Fibroblast of lung (primary cell): ENCODE measurements at places on chromosomes 1 and 21. TPM values are rescaled to one million over a fixed set of nuclear protein-coding genes. Genes with fewer than 3 reads are reported as not detected.

KRTAP13-2 gene
- not detected in 2 replicates for total RNA-seq

DNA sequence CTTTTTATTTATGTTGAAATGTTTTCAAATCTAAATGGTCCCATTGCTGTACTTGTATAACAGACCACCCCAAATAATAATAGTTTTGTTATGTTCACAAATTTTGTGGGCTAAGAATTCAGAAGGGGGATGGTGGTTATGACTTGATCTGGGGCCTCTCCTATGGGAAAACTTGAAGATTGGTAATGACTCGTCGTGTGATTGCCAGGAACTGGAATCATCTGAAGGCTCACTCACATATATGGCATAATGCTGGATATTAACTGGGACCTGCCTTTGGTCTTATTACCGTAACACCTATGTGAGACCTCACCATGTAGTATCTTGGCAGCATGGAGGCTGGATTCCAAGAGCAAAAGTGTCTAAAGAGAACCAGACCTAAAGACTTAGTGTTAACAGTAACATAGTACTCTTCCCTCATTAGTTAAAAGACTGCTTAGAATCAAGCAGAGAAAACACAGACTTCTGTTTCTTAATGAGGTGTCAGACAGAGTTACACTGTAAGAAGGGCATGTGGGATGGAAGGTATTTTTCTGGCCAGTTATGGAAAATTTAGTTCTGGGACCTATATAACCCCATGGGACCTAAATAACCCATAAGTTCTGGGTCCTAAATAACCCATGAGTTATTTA, 11.9 kb downstream of the LYPLAL1 start:
- H3K4me3 ChIP-seq, result no peak overlapping the region
- H3K27ac ChIP-seq, result no peak overlapping the region
- H3K4me1 ChIP-seq, result peaks cover 9% of the 10 kb centered on the region
- DNase-seq, result no peak
- H3K27me3 ChIP-seq, result no peaks in the 10 kb centered on the region

GRCh38 chr1:30680429-30680828, 43.0 kb downstream of the MATN1 start:
- H3K27me3 ChIP-seq, result peaks cover 13% of the 10 kb centered on the region
- H3K4me1 ChIP-seq, result no peaks in the 10 kb centered on the region
- no peak for DNase-seq
- H3K4me3 ChIP-seq, result no peak overlapping the region
- no peaks in the 10 kb centered on the region for H3K36me3 ChIP-seq
- no peak overlapping the region for H3K27ac ChIP-seq

GRCh38 chr1:204196068-204196795, at the start of gene KISS1:
Gene KISS1, minus strand, starts transcription at chr1:204196491. Its CDS starts 3,615 bp downstream, at chr1:204192876.
- H3K27me3 ChIP-seq, result peaks cover 9% of the 10 kb centered on the region
- H3K4me1 ChIP-seq, result peaks cover 3% of the 10 kb centered on the region
- no peak within 1 kb of the TSS for H3K27ac ChIP-seq
- H3K4me3 ChIP-seq, result no peak within 1 kb of the TSS
- H3K36me3 ChIP-seq, result no peaks in the 10 kb centered on the region
- no peak for DNase-seq

GRCh38 chr1:24109166-24109483, 2.8 kb downstream of the MYOM3 start:
- H3K36me3 ChIP-seq, result no peaks in the 10 kb centered on the region
- H3K27me3 ChIP-seq, result peaks cover 6% of the 10 kb centered on the region
- H3K4me1 ChIP-seq, result no peaks in the 10 kb centered on the region

DNA sequence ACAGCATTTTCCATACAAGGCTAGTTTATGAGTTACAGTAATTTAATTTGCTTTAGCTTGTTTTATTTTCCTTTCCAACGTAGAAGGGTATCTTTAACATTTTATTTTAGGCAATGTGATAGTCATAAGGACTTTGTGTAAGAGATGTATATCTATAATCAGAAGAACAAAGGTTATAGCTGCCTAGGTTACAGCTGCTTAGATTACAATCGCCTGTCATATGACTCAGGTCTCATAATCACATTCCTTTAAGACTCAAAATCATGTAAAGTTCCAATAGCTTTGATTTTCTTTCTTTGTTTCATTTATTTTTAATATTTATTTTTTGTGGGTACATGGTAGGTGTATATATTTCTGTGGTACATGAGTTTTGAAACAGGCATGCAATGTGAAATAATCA, 37.8 kb upstream of the COP1 start:
- DNase-seq, result no peak
- no peaks in the 10 kb centered on the region for H3K4me1 ChIP-seq
- no peaks in the 10 kb centered on the region for H3K36me3 ChIP-seq
- H3K27ac ChIP-seq, result no peak overlapping the region
